ENCODE measurements at places on chromosomes 5 and 9.
A peak's percentile ranks its signal among the peaks of the same experiment; 100 is the strongest.

DNA sequence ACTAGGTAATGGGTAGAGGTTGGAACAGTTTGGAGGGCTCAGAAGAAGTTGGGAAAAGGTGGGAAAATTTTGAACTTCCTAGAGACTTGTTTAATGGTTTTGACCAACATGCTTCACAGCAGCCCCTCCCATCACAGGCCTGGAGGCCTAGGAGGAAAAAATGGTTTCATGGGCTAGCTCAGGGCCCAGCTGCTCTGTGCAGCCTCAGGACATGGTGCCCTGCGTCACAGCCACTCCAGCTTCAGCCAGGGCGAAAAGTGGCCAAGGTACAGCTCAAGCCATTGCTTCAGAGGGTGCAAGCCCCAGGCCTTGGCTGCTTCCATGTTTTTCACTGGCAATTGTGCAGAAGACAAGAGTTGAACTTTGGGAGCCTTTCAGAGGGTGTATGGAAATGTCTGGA is 453.7 kb downstream of the LRRC70 start:
- DNase-seq, result no peak

DNA sequence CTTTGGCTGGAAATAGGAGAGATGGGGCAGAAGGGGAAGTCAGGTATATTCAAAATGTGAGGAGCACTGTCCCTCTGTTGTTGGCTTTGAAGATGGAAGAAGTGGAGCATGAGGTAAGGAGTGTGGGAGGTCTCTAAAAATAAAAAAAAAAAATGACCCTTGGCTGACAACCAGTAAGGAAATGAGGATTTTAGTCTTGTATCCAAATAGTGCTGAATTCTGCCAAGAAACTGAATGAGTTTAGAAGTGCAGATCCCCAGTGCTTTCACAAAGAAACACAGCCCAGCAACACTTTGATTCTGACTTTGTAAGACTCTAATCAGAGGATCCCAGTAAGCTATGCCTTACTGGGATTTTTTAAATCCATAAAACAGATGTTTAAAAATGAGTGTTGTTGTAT is 367.9 kb downstream of the CYLC2 start:
- no peak for DNase-seq

DNA sequence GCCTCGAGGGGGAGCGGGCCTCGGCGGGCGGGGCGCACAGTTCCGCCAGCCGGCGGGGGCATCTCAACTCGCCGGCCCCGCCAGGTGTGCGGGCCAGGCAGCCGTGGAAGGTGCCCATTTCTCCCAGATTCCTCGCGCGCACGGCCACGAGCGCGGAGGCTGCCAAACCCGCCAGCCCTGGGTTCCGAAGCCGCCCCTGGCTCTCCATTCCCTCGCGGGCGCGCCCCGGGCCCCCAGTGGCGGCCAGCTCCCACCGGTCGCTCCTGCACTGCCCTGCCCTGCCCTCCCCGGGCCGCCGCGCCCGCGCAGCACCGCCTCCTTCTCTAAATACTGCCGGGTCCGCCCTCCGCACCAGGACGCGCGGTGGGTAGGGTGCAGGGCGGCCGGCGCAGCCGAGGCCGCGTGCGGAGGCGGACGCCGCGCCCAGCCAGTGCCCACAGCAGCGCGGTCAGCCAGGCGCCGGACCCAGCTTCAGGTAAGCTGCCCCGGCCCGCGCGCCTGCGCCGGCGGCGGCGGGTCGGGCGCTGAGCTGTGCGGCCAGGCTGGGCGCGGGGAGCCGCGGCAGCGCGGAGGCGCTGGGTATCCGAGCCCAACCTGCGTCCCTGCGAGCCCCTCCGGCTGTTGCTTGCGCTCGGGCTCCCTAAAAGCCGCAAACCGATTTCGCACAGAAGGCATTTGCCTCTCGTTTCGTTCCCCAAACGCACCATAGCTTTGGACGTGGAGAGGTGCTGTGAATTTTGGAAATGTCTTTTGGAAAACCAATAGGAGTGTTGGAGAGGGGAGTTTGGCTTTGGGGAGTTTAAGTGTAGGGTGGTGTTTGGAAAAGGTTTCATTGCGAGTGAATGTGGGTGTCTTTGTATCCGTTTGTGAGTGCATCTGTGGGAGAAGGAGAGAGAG is at the start of gene TMEM171:
Gene TMEM171, plus strand, starts transcription at position 354 of the 897 bp plus-strand sequence. CDS start 2,799 bp downstream, outside the sequence.
- DNase-seq, result peak; percentile 68

- peak; percentile 21 for DNase-seq
These were observed 47.7 kb upstream of the SARDH start for GRCh38 chr9:133785753-133786370.

DNA sequence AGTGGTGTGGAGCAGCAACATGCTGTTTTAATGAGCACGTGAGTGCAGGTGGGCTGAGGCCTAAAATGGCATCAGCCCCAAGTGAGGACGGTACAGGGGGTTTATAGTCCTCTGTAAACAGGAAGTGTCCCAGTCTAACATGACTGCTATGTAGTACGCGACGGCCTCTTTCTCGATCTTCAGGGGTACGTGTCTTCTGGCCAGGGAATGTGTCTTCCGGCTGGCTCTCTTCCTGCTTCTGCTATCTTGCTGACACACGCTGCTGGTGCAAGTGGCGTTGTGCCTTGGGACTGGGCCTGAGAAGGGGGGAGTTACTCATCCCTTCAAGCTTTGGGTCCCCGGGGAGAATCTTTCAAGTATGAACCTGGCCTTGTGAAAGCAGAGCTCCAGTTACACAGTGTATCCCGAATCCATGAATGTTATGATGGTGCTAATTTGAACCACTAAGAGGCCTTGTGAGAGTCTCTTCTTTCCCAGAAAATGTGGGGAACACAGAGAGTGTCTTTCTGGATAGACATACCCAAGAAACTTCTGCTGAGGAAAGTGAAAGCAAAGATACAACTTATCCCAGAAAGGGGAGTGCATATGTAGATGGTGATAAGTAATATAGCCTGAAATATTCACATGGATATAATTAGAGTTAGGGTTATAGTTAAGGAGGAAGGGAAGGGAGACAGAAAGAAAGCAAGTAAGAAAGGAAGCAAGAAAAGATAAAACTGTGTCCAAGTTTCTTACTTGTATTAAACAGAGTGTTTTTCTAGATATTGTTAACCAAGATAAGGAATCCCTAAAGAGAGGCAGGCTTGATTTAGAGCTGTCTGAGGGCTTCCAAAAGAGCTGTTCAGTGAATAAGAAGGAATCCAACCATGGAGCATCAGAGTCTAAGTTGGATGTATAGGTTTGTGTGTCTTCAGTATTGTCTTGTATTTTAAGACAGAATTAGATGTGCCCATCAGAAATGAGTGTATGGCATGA is 35.5 kb upstream of the ANXA2R start:
- peak; percentile 68 for DNase-seq

- no peak for DNase-seq
These were observed 59.0 kb downstream of the TLE4 start for GRCh38 chr9:79630521-79631403.

DNA sequence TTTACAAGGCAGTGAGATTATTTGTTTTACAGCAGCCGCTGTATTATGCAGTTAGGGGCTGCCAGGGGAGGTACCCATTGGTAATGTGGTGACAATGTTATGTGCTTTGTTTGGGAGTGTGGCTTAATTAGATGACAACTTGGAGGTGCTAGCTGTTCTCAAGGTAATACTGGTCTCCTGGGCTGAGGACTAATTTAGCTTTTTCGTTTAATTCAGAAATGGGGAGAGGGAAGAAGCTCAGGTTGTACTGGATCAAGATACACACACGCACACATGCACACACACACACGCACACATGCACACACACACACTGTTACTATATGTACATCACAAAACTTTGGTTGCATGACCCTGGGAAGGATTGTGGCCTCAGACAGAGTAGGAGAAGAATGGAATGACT is 37.9 kb downstream of the CFAP77 start:
- no peak for DNase-seq

Measured in right cardiac atrium (tissue), 5 donors.